ENCODE measurements at places on chromosomes 4 and X.

DNA sequence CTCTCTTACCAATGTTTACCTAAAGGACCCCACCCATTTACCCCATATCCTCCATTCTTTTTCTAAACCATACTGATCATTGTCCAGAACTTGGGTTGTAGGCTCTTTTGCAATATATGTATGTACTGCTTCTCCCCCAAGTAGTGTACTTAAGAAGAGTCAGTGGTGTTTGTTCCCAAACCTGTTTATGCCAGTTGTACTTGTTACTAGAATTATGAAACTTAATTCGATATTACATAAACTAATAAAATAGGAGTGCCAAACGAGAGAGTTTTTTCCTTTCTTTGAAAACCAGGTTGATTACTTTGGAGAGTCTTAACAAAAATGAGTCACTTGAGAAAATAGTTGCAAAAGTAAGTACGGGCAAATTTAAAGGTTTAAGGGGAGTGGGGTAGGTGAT lies 96.3 kb downstream of the GEMIN8 start:
- no peak for DNase-seq

- DNase-seq, result no peak
Measured at GRCh38 chr4:17232566-17233253, 279.2 kb downstream of the QDPR start.

- DNase-seq, result no peak
Measured at GRCh38 chrX:16718824-16719333, 533 bp upstream of the SYAP1 start.

- DNase-seq, result no peak
Measured at GRCh38 chrX:132412208-132412607, 76.6 kb downstream of the MBNL3 start.

DNA sequence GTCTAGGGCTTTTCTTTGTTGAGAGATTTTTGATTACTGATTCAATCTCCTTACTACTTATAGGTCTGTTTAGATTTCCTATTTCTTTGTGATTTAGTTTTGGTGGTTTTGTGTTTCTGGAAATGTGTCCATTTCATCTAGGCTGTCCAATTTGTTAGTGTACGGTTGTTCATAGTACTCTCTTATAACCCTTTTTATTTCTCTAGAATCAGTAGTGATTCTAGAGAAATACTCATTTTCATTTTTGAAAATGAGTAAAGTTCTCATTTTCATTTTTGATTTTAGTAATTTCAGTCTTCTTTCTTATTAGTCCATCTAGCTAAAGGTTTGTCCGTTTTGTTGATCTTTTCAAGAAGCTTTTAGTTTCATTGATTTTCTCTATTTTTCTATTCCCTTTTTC lies 7.5 kb downstream of the IL13RA1 start:
- no peak for DNase-seq

- DNase-seq, result no peak
Measured at GRCh38 chrX:40150503-40150902, 52.7 kb upstream of the BCOR start.

DNA sequence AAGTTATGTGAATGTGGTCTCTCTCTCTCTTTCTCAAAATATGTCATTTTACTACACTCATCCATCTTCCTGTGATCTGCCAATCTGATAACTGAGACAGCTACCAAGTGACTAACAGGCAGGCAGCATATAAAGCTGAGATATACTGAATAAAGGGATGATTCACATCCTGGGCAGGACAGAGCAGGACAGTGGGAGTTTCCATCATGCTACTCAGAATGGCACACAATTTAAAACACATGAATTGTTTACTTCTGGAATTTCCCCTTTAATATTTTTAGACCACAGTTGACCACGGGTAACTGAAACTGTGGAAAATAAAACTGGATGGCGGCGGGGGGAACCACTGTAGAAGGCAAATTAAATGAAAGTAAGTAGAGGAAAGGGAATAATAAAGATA lies 58.6 kb upstream of the DCTD start:
- DNase-seq, result peak; percentile 76

DNA sequence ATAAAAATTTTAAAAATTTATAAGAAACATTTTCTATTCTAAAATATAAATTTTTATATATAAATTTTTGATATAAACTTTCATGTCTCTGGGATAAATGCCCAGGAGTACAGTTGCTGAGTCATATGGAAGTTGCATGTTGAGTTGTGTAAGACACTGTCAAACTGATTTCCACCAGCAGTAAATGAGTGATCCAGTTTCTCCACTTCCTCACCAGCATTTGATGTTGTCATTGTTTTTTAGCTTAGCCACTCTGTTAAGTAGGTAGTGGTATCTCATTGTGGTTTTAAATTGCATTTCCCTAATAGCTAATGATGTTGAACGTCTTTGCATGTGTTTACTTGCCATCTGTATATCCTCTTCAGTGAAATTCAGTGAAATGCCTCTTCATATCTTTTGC lies 66.5 kb downstream of the MAMLD1 start:
- peak; percentile 24 for DNase-seq

DNA sequence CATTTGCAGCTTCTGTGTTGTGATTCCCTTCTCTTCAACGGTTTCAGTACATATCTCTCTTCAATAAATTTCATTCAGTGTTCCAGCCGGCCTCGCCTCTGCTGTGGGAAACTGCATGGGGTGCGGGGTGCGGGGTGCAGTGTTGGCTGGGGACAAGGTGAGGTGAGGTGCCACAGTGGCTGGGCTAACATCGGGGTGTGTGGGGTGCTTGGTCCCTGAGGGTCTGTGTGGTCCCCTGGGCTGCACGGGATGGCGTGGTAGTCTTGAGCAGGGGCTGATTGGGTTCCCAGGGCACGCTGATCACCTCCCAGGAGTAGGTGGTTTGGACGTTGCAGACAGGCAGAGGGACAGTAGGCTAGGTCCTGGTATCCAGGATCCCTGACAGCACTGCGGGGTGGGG lies 2.7 kb downstream of the PNMA6A start:
- DNase-seq, result no peak

GRCh38 chr4:75834095-75834771 lies 68.0 kb downstream of the PPEF2 start:
- DNase-seq, result no peak

- no peak for DNase-seq
Measured at GRCh38 chr4:71156616-71157015, 163.2 kb downstream of the DCK start.

- DNase-seq, result no peak
Measured at GRCh38 chr4:143599827-143600226, 86.3 kb downstream of the SMARCA5 start.

GRCh38 chr4:165609653-165610052 lies 230.8 kb downstream of the CPE start:
- no peak for DNase-seq

GRCh38 chr4:77762531-77762930 lies 56.6 kb downstream of the CNOT6L start:
- DNase-seq, result no peak

- no peak for DNase-seq
Measured at GRCh38 chrX:17860811-17861488, at the start of gene RAI2. Gene RAI2, minus strand, starts transcription at chrX:17861298. Its CDS starts 59,288 bp downstream, at chrX:17802010.

DNA sequence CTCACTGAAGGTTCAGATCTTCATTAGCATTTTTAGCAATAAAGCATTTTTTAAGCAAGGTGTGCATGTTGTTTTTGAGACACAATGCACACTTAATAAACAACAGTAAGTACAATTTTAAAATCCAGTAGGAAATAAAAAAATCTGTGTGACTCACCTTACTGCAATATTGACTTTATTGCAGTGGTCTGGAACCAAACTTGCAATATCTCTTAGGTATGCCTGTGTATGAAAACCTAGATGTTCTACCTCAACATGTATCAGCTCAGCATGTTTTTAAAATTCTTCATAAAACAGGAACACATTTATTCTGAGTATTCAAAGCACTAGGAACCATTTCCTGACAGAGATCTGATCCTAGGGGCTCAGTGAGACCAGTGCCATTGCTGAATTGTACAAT lies 26.7 kb downstream of the NR0B1 start:
- no peak for DNase-seq

GRCh38 chr4:174135530-174135929 lies 147.9 kb downstream of the FBXO8 start:
- DNase-seq, result no peak

DNA sequence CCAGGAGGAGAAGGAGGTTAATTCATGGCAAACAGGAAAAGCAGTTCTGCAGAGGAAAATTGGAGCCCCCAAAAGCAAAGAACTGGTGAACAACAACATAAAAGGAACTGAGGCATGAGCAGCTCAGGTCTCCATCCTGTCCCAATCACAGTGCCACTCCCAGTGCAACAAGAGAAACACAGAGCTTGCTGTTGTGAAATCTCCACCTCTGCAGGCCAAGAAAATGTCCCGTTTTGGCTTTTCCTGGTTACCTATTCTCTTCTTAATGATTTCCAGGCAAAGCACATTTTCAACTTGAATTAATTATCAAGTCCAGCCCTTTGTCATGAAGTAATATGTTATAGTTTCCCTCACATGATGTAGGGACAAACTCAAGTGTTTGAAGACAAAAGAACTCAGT lies 778 bp downstream of the C1QTNF7 start:
- no peak for DNase-seq

- DNase-seq, result no peak
Measured at GRCh38 chr4:3747581-3747904, 18.6 kb upstream of the ADRA2C start.

DNA sequence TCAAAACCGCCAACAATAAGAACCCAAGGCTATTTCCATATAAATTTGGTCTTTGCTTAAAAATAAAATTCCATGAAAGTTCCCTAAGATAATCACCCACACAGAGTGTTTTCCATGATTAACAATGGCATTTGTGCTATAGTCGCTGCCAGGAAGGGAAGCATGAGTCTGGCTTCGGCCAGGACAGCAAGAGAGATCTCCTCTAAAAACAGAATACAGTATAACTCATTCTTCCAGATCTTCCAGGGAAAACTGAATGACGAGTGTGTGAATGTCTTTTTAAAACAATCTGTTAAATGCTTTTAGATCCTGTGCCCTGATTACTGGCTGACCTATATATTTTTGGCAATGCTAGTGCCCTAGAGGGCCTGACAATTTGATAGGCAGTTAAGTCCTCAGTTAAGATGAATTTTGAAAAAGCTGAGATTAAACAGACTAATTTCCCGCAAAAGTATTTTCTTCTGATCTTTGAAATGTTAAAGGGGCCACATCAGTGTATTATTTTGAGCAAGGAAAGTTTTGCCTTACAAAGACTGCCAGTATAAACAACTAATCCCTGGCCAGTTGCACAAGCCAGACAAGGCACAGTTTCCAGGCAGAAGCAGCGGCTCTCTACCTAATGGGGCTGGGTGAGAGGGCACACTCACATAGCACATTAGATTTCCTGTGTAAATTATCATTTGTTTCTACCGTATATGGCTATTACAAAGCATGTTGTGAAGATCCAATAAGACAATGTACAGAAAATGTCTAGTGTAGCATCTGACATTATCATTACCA lies 127.3 kb downstream of the DCHS2 start:
- no peak for DNase-seq

- no peak for DNase-seq
Measured at GRCh38 chrX:112512509-112512908, 167.2 kb downstream of the LHFPL1 start.

DNA sequence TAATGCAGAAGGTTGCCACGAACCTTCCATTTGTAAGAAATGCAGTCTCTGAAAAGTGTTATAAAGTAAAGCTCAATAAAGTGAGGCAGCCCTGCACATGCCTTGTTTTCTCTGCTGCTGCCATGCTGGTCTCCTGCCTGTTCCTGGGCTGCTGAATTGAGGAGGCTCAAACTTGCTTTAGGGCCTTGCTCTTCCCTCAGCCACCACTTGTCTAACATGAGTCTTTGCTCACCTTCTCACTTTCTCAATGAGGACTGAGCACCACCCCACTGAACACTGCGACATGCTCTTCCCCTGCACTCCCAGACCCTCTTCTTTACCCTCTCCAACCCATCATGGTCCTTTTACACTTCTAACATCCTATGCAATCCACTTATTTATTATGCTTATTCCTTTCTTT lies 25.2 kb upstream of the MFAP3L start:
- no peak for DNase-seq

DNA sequence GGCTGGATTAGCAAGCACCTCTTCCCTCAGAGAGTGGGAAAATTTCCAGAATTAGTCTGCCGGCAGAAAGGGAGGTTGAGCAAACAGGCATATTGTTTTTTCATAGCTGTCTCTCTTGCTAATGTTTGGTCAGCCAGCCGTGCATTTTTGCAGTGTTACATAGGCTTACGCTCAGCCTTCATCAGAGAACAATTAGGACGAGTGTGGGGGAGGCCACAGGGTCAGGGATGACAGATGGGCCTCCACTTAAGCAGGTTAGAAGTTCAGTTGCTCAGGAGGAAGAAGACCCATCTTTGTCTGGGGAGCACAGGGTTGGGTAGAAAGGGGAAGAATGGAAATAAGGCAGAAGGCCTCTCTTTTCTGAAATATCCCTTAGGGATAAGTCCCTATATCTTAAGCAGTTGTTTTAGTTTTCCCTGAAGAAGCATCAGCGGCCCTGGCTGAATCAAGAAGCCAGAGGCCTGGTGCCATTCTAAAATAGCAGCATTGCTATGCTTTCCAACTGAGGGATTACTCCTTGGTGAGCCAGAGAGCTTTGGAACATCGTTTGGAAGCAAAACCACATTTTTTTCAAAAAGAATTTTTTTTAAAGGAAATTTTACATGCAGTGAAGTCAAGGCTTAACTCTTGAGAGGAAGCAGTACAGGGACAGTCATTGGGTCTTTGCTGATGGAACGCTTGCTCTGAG lies 118.8 kb downstream of the SMIM20 start:
- DNase-seq, result peak; percentile 61

GRCh38 chr4:90444904-90445303 lies 317.7 kb downstream of the CCSER1 start:
- no peak for DNase-seq

DNA sequence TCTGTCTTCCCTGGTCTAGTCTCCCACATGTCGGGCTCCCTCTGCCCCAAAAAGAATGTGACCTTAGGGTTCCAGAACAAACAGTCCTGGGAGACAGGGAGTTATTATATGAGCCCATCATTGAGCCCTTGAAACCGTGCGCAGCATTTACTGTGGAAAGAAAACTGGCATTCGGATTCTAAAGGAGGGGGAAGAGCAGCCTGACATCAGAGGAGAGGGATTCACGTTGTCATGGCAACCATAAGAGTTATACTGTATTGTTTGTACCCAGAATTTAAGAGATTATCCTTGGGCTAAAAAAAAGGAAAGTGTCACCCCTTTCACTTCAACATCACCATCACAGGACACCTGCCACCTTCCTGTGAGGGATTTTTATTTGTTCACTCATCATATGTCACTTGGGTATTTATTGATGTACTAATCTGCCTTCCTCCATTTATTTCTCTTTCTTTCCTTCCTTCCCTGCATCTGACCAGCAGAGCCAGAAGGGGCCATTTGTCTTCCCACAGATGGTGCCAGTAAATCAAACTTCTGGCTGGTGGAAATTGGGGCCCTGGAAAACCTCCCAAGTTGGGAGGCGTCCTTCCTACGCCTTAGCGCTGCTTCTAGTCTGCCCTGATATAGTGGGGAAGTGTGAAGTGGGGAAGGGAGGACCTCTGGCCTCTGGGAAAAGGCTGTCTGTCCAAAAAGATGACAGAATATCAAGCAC lies 64.9 kb upstream of the FRMPD3 start:
- no peak for DNase-seq

- DNase-seq, result no peak
Measured at GRCh38 chr4:76723924-76724323, 174.0 kb downstream of the SOWAHB start.
